ENCODE measurements at places on chromosomes 1 and 21. TPM values are rescaled to one million over a fixed set of nuclear protein-coding genes. Genes with fewer than 3 reads are reported as not detected.

DNA sequence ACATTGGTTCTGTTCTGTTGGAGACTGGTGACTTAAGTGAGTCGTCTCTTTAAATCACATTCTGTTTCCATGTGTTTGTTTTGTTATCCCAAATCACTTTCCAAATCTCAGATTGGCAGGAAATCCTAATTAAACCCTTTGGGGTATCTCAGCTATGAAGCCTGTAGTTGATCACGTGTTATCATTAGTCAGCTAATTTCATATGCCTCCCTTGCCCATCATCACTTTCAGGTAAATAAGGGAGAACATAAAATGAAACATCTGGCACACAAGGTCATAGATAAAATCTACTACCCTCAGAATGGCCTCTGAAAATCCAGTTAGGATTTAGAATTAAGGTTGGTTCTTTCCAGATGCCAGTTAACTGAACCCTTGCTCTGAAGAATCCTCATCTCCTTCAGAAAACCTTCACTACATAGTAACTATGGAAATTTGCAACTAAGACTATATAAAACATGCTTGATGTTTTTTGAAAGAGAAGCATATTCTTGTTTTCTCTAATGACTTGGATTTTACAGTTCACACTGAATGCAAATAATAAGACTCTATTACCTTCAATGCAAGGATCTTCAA is 401.5 kb downstream of the DSCAM start:
- DNase-seq = no peak

DNA sequence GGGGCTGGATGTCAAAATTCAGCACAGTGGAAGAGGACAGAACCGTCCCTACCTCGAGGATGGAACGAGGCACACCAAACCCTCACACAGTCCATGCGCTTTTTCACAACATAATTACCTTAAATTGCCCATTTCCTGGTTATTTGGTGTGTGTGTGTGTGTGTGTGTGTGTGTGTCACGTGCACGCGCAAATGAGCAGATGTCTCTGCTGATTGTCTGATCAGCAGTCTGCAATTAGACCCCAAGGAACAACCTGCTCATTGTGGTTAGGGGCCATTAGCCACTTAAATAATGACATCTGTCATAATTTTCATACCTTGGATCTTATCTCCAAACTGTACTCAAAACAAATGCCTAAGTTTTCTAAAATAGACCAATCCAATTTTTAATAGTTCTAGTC is 23.2 kb downstream of the AVPR1B start:
- no peak for DNase-seq

- DNase-seq = no peak
Measured at GRCh38 chr1:95475686-95476457, 241.9 kb downstream of the RWDD3 start.

- DNase-seq = peak; percentile 46
Measured at GRCh38 chr21:46619846-46620245, 15.0 kb upstream of the S100B start.

DNA sequence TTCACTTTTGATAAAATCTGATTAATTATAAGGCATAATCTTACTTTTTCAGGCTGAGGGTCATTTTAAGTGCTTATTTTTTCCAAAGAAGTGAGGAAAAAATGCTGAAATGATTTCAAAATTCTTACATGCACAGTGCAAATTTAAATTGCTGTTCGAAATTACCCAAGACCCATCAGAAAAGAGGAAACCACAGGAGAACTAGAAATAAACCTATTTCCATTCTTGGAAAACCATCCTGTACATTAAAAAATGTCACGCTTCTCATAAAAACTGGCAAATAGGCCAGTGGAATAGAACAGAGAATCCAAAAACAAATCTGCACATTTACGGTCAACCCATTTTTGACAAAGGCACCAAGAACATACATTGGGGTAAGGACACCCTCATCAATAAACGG is 414.9 kb downstream of the SMYD3 start:
- DNase-seq = no peak

DNA sequence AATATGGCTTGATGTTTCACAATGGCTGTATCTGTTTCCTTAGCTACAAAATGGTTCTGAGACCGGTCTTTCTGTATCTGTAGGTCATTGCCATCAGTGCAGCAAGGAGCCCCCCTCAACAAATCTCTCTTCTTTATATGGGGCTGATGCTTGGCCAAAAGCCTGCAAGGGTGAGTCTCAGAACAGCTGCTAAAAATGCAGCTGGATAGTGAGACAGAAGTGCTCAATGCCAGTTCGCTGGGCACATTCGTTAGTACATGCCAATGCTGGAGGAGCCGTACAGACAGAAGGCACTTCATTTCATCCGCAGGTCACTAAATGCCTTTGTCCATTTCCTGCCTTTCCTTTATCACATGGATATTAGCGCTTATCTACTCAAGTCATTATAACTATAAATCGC is 67.3 kb downstream of the RUNX1 start:
- no peak for DNase-seq

GRCh38 chr21:44931501-44932407 is 8.1 kb upstream of the SLX9 start:
- no peak for DNase-seq

DNA sequence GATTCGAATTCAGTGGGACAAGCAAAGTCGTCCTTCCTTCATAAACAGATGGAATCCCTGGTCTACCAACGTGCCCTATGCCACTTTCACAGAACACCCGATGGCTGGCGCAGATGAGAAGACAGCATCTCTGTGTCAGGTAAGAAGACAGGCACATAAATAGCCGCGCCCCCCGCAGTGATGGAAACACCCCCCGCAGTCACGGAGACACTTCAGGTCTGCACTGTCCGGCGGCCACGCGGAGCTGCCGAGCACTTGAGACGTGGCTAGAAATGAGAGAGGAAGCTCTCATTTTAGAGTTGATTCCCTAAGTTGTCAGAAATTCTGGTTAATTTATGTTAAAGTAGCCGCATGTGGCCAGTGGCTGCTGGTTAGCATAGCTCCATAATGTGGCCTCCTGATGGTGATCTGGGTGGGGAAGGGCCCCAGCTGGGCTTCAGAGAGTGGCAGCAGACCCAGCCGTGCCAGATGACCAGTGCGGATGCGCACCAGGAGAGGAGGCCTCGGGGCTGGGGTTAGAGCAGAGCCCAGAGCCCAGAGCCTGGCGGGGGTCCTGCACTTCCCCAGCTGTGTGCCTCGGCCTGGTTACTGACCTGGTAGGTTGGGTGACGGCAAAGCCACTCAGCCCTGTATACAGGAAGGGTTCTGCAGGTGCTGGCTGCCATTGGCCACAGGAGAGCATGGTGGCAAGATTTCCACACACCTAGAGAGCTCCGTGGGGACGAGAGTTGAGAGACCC is 2.9 kb downstream of the TPRG1L start:
- no peak for DNase-seq

GRCh38 chr1:43473463-43473862 is 19.7 kb upstream of the HYI start:
- DNase-seq = peak; percentile 14

GRCh38 chr1:21663248-21663950 is 5.8 kb downstream of the RAP1GAP start:
- no peak for DNase-seq

- DNase-seq = no peak
Measured at GRCh38 chr1:22224091-22224490, 81.2 kb upstream of the WNT4 start.

GRCh38 chr1:943545-944340 is 15.3 kb downstream of the NOC2L start:
- DNase-seq = no peak

DNA sequence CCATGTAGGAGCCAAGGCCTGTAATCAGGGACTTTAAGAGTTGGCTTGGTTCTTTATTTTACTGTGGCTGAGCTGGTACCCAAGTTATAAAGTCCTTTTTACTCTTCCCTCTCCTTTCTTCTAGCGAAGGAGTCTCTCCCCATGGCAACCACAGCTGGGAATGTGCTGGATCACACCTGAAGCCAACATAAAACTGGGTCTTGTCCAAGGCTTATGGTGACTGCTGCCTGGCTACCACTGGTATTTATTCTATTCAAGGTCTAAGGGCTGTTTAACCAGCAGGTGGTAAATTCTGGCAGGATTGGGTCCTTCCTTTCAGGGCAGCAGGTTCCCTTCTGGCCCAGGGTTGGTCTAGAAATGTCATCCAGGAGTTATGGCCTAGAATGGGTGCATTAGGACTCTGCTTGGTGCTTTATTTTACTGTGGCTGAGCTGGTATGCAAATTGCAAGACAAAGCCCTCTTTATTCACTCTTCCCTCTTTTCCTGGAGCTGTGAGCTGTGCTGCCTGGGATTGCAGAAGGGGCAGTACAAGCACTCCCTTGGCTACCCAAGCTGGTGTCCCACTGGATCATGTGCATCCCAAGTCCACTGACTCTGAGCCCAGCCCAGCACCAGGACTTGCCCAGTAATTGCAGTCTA is 26.6 kb downstream of the SLC22A15 start:
- DNase-seq = no peak

DNA sequence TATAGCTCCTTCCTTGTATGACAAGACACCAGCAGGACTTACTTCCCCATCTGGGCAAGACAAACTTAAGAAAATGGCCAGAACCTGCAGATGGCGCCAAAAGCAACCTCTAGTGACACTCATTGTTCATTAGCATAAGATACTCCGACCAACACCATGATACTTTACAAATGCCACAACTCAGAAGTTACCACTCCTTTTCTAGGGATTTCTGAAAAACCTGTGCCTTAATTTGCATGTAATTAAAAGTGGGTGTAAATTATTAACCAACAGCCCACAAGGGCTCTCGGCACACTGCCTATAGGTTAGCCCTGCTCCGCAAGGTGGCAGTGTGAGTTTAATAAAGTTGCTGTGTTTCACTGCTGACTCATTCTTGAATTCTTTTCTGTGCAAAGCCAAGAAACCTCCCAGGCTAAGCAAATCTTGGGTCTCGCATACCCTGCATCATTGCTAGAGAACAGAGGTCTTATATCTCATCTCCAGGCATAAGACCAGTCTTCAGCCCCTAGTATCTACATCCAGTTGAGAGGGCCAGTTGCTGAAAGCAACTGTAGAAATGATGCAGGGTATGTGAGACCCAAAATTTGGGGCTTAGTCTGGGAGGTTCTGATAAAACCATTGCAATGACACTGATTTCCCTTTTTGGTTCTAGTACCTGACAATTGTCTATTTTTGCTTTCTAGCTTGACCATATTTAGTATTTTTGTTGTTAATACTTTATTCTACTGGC is 86.4 kb downstream of the FAF1 start:
- peak; percentile 72 for DNase-seq

DNA sequence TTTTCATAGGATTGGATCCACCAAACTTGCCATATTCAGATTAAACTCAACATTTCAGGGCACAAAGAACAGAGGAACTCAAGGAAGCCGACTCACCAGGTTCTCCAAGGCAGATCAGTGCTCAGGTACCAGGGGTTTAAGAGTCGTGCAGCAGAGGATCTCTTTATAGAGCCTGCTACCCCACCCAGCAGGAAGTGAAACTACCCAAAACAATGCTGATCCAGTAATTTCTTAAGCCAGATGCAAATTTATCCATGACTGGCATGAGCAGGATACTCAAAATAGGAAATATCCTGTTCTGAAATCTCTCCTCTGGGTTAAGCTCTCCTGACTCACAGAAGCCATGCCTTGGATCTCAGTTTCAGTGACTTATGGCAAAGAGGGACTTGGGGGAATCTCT is at the start of gene SPRR2A:
Gene SPRR2A, minus strand, starts transcription at position 138 of the 400 bp plus-strand sequence. CDS start 777 bp downstream, outside the sequence.
- no peak for DNase-seq

DNA sequence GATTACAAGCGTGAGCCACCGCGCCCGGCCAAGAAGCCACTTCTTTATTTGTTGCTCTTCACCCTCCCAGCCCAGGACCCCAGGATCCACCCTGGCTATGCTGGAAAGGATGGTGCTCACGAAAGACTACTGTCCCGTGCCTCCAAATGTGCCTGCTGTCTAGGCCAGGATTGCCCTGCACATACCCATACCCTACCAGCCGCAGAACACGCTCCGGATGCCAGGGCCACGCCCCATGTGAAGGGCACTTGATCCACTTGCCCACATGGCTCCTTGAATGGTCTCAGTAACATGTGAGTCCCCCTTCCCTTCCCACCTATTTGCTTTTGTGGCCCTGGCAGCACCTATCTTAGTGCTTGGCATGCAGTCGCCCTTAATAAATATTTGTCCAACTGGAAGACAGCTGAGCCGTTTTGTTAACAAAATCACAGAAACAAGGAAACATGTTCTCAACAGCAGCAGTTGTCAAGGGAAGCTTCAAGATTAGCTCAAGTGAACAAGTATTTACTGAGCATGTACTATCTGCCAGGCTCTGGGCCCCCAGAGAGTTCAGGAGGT is 13.8 kb upstream of the UBXN10 start:
- DNase-seq = no peak

DNA sequence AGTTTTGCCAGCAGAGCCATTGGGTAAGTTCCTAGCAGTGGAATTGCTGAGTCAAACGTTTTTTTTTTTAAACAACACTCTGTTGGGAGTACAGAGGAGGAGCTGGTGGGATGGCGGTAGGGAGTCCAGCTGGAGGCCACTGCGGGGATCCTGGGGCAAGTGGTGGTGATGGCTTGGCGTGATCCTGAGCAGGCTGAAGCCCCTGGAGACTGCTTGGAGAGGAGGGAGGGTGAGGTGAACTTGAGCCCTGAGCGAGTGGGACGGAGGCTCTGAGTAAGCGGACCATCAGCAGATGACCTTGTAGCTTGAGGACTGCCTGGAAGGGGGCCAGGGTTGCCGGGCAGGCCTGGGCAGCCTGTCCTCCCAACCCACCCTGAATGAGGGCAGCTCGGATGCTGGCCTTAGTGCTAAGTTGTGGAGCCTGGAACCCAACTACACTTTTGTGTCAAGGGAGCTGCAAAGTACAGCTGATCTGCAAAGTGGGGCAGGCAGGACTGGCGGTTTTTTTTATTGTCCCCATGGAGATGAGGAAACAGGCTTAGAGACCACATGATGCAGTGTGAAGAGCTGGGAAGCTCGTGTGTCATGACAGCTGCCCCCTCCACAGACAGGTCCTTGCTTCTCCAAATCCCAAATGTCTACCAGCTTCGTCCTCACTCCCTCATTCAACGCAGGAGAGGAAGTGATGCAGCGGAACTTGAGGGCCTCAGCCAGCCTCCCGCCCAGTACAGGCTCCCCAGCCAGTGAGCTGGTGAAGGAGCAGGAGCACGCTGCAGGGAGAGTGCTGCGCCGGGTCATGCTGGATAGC is 20.2 kb downstream of the MRPL37 start:
- DNase-seq = peak; percentile 80

DNA sequence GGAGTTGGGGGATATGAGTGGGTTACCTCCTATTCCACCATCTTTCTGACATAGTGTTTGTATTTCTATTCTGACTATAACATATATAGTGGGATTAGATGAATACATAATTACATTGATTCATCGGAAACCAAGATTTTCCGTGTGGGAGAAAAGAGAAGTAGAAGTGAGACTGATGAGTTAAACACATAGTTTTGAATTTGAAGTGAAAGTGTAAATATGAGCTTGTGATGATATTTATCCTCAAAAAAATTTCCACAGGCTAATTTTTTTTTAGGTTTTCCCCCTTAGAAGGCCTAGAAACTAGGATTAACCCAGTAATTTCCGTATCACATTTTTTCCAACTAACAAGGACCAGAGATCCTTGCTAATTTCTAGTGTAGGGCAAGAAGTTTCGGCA is 6.9 kb downstream of the CD1B start:
- DNase-seq = no peak

The CFAP141 gene
- not detected for polyA plus RNA-seq

The RCSD1 gene
- polyA plus RNA-seq = 0.05 TPM

The KLHDC7A gene
- not detected for polyA plus RNA-seq

The HSD3B2 gene
- polyA plus RNA-seq = not detected

The TMEM51 gene
- polyA plus RNA-seq = 11.6 TPM

The CDC7 gene
- 8.6 TPM for polyA plus RNA-seq

The GNAI3 gene
- 14.4 TPM for polyA plus RNA-seq

The PATJ gene
- polyA plus RNA-seq = 2.9 TPM

The WNT3A gene
- polyA plus RNA-seq = not detected

The RAB42 gene
- 3.4 TPM for polyA plus RNA-seq

The ZFP69B gene
- 2.7 TPM for polyA plus RNA-seq

The PLOD1 gene
- 278 TPM for polyA plus RNA-seq

The AMY1C gene
- not detected for polyA plus RNA-seq

The ADCY10 gene
- not detected for polyA plus RNA-seq
